ENCODE measurements at places on chromosomes 5 and 9.

- H3K36me3 ChIP-seq, result no peaks in the 10 kb centered on the region
- H3K4me3 ChIP-seq, result no peak overlapping the region
- H3K27me3 ChIP-seq, result no peaks in the 10 kb centered on the region
- no peaks in the 10 kb centered on the region for H3K4me1 ChIP-seq
- no peak for DNase-seq
These were observed 58.8 kb downstream of the C9orf153 start for GRCh38 chr9:86200599-86201162.

GRCh38 chr5:6595405-6595804, 37.4 kb downstream of the NSUN2 start:
- no peaks in the 10 kb centered on the region for H3K27me3 ChIP-seq
- H3K4me3 ChIP-seq, result no peak overlapping the region
- no peaks in the 10 kb centered on the region for H3K4me1 ChIP-seq
- peaks cover 30% of the 10 kb centered on the region for H3K36me3 ChIP-seq
- DNase-seq, result no peak
- H3K27ac ChIP-seq, result no peak overlapping the region

DNA sequence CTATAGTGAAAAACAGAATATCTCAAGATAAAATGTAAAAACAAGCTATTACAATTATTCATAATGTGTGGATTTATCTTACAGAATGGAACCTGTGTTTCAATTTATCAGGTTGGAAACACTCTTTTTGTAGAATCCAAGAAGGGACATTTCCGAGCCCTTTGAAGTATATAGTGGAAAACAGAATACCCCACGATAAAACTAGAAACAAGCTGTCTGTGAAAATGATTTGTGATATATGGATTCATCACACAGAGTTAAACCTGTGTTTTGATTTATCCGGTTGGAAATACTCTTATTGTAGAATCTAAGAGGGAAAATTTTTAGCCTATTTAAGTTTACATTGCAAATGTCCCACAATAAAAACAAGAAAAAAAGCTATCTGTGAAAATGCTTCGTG, 388.2 kb downstream of the PRDM9 start:
- no peaks in the 10 kb centered on the region for H3K36me3 ChIP-seq
- H3K4me1 ChIP-seq, result no peaks in the 10 kb centered on the region
- H3K27me3 ChIP-seq, result no peaks in the 10 kb centered on the region
- no peak overlapping the region for H3K27ac ChIP-seq

DNA sequence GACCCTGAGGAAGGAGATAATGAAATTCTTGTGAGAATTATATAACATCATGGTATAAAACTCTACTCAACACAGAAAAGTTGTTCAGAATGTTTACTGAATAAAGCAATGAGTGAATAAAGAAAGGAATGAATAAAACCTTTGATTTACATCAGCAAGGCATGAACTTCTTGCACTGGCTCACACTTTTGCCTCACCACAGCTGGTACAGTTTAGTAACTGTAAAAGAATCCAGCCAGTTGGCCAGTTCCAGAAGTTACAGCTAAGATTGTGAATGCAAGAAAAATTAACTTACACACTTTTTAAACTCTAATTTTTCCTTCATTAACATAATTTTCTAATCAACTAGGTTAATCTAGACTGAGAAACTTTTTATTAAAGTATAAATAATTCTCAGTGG, 490.9 kb downstream of the NFIB start:
- H3K4me3 ChIP-seq, result no peak overlapping the region
- DNase-seq, result no peak
- no peaks in the 10 kb centered on the region for H3K27me3 ChIP-seq
- H3K4me1 ChIP-seq, result no peaks in the 10 kb centered on the region
- H3K27ac ChIP-seq, result no peak overlapping the region

- H3K36me3 ChIP-seq, result no peaks in the 10 kb centered on the region
- H3K27ac ChIP-seq, result no peak overlapping the region
- no peak for DNase-seq
- H3K4me3 ChIP-seq, result no peak overlapping the region
- H3K27me3 ChIP-seq, result no peaks in the 10 kb centered on the region
These were observed 15.7 kb upstream of the FGD3 start for GRCh38 chr9:92931606-92932005.

All from DND-41 (cell line).